ENCODE measurements at places on chromosomes 5 and 9. TPM values are rescaled to one million over a fixed set of nuclear protein-coding genes. Genes with fewer than 3 reads are reported as not detected.

Gene ARL14EPL
- not detected for total RNA-seq

Gene GFI1B
- not detected for total RNA-seq

Gene CDX1
- not detected for total RNA-seq

Gene PCDHA4
- total RNA-seq = 1.1 TPM

Gene EIF4E1B
- total RNA-seq = not detected

Gene ORM2
- not detected for total RNA-seq

Gene NEUROG1
- not detected for total RNA-seq

Gene EQTN
- not detected for total RNA-seq

Gene IL4
- total RNA-seq = not detected

Gene PCDHGA1
- 0.12 TPM for total RNA-seq

Gene GNE
- 32.6 TPM for total RNA-seq

Gene SLC6A3
- total RNA-seq = 0.50 TPM

Gene PAEP
- not detected for total RNA-seq

Gene TXNDC8
- not detected for total RNA-seq

Gene TPPP
- total RNA-seq = 5.1 TPM

Gene PFN3
- total RNA-seq = not detected

Gene INSL6
- total RNA-seq = not detected

Gene SPINK1
- total RNA-seq = not detected

Gene CARTPT
- total RNA-seq = not detected

Gene DIPK1B
- total RNA-seq = 4.4 TPM

Gene FGF1
- total RNA-seq = 26.9 TPM

Gene ARID3C
- not detected for total RNA-seq

Data from omental fat pad (tissue), 4 donors.